ENCODE measurements at places on chromosomes 7 and 10. TPM values are rescaled to one million over a fixed set of nuclear protein-coding genes. Genes with fewer than 3 reads are reported as not detected.

EPO gene
- 0.22 TPM for total RNA-seq

C10orf53 gene
- total RNA-seq: not detected

DNA sequence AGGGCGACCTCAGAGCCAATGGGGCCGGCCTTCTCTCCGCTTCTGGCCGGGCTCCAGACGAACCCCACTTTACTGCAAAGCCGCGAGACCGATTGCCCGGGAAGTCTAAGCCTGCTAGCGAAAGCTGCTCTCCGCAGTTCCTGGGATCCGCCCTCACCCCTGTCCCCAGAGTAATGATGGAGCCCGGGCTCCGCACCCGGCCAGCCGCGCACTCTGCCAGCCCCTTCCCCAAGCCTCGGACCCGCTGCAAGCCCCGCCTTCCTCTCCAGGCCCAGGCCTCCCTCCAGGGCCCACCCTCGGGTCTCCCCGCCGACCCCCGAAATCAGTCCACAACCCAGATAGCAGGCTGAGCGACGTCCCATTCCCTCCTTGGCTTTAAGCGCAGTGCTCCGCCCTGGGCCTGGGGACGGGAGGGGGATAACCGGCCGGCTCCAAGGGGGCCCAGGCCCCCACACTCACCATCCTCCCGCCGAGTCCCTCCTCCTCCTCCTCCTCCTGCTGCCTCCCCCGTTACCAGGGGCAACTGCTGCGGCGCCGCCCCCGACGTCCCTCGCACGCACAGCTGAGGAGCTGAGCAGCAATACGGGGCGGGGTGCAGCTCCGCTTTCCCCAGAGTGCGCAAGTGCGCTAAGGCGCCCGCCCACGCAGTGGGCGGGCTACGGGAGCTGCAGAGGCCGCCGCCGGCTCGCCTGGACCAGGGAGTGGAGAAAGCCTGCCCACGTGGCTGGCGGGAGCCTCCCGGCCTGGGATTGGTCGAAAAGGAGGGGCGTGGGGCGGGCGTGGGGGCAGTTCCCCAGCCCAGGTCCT is at the start of gene ARL3:
TSS of gene ARL3 (minus strand) at position 584 of the 807 bp plus-strand sequence. CDS start at position 462, 122 bp downstream.
- peak; percentile 93 for DNase-seq

TMEM273 gene
- 60.2 TPM for total RNA-seq

TAC1 gene
- total RNA-seq: 0.55 TPM

DNA sequence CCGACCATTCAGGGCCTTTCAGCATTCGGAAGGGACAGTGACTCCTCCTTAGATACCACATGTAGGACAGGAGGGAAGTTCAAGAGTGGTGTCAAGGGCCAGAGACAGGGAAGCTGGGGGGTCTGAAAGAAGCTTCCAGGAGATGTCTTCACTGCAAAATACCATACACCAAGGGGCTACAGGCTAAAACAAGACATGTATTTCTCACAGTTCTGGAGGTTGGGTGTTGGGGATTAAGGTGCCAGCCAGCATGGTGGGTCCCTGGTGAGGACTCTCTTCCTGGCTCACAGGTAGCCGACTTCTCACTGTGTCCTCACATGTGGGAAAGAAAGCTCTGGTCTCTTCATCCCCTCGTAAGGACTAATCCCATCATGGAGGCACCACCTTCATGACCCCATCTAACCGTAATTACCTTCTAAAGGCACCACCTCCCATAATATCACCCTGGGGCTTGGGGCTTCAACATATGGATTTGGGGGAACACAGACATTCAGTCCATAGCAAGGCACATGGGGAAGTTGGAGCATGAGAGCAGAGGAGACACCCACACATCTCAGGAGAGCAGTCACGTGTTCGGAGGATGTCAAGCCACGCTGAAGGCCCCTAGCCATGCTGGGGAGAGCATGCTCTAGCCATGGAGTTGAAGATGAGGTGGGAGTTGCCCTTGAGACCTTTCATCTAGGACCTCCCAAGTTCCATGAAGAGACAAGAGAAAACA is 73.9 kb upstream of the GDF10 start:
- DNase-seq: no peak

Data from CD8-positive, alpha-beta memory T cell (primary cell).